ENCODE measurements at places on chromosomes 6 and 20.

- peak; percentile 22 for DNase-seq
Measured at GRCh38 chr6:21438986-21439352, 154.6 kb upstream of the SOX4 start.

DNA sequence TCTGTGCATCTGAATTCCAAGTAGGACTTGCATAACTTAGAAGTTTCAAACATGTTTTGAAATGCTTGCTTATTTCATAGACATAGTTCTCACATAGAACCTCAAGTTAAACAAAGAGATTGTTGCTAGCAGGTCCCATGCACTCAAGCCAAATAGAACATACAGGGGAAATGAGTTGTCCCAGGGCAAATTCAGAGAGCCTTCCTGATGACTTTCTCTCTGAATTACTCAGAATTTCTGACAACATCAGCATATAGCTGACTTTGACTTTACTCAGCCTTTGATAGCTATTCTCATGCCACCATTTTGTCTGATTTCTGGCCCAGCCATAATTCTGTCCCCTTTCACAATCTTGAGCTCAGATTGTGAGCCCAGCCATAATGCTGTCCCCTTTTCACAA lies 333.2 kb upstream of the PLCB4 start:
- DNase-seq: no peak

GRCh38 chr6:13742961-13743735 lies 31.5 kb upstream of the RANBP9 start:
- no peak for DNase-seq

- no peak for DNase-seq
Measured at GRCh38 chr6:1991332-1991878, 254.0 kb downstream of the GMDS start.

DNA sequence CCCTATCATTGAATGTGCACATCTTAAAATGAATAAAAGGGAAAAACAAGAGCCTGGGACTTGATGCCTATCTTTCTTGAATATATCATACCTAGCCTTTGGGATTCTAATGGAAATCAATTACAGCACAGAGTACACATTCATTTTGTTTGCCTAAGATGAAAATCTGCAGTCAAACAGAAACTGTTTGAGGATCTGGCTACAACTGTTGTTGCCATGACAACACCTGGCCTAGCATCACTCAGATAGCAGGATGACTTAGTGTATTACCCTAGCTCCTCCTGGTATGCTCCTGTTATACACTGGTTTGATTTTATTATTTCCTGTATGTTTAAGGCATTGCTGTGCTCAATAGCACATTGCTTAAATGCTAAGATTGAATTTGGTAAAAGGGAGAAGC lies 71.5 kb upstream of the LAMP5 start:
- no peak for DNase-seq

- no peak for DNase-seq
Measured at GRCh38 chr20:25071734-25072133, 10.2 kb downstream of the VSX1 start.

GRCh38 chr6:169086020-169086419 lies 167.6 kb downstream of the THBS2 start:
- no peak for DNase-seq

GRCh38 chr20:44196271-44196670 lies 9.3 kb upstream of the JPH2 start:
- no peak for DNase-seq

DNA sequence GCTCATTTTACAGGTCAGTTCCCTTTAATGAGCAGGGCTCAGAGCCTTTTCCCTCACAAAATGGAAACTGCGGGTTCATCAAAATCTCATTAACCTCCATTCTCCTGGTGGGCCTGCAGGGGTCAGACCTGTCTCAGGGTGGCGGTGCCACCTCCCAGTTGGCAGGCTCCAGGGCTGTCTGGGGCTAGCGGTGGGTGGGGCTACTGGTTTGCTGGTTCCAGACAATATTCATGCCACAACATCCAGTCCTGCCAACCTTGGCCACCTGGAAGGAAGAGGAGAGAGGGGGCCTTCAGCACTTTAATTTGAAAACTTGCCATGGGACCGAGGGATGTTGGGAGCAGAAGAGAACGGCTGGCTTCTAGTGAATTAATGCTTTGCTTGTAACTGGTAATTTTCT lies 41.9 kb upstream of the CTNNBL1 start:
- peak; percentile 68 for DNase-seq

- DNase-seq: no peak
Measured at GRCh38 chr6:113076816-113077215, 729.7 kb downstream of the RFPL4B start.

DNA sequence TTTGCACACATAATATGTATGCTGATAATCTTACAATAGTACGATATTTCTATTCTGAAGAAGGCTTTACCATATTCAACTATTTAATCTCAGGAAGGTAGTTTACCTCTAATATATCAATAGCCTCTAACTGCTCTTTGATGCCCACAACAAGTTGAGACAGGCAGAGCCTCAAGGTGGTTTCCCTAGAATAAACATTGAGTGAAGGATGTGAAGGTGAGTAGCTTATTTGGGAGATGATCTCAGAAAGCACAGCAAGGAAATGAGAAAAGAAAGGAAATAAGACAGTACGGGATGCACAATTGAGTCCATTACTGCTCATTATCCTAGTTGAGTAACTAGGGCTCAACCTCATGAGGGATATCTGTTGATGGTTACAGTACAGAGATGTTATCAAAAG lies 638.4 kb downstream of the MAFB start:
- DNase-seq: no peak

- no peak for DNase-seq
Measured at GRCh38 chr6:53643481-53643965, 22.0 kb downstream of the KLHL31 start.

GRCh38 chr6:25309886-25310285 lies 30.7 kb downstream of the CARMIL1 start:
- DNase-seq: no peak

DNA sequence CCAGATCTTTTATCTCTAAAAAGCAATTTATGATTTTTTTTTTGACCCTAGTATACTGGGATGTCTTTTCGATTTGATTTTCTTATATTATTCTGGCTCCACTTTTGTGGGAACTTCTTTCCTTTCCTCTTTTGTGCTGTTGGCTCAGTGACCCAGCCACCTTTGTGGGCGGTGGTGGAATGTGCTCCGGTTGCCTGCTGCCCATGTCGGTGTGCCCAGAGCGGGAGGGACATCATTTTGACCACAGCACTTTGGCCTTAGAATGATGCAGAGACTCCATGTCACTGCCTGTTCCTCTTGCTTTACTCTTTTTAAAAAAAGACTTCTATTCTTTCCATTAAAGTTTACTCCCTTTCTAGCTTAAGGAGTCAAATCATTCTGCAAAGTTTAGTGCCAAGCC lies 198.0 kb downstream of the FARS2 start:
- DNase-seq: no peak

DNA sequence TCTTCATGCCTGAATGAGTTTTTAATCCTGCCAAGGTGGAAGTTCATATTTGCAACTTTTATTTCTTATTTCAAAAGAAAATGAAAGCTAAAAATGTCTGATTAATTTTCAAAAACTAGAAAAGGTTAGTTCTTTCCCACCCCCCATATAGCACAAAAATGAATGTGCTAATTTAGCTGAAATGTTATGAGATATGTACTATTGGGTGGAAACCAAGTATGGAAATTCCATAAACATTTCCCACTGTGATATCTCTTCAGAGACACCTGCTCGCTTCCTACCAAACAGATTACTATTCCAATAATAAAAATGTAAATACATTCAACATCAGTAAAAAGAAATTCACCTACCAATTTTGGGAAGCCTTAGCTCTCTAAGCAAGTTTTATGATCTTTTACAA lies 678.6 kb upstream of the ID4 start:
- DNase-seq: no peak

DNA sequence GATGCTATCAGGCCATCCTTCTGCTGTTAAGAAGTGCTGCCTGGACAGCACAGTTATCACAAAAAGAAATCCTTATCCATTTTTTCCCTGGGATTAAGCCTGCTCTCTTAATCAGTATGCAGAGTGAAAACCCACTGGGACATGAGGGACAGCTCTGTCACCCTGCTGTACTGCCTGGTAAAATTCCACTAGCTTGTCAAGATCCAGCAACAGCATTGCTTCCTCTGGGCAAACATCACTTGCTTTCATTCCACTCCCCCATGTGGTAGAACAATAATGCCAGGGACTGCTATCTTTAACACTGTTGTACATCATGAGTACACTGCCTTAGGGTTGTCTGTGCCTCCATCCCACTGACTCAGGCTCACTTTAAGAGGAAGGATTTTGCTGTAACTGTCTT lies 331.3 kb downstream of the KIF16B start:
- DNase-seq: no peak

DNA sequence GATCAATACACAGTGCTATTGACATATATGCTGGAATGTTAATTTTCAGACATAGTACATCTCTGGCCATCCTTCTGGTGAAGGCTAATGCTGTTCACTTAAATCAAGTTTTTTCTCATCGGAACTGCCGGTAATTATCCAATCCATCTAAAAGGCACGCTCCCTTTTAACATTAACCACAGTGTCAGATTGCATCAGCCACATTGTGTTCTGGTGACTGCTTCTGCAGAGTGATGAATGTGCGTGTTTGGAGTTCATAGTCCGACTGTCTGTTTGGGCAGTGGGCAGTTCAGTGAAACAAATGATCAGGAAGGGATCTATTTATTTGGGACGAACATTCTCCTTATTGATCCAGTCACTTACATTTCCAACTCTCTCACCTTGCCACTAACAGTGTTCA lies 49.5 kb downstream of the SOBP start:
- no peak for DNase-seq

DNA sequence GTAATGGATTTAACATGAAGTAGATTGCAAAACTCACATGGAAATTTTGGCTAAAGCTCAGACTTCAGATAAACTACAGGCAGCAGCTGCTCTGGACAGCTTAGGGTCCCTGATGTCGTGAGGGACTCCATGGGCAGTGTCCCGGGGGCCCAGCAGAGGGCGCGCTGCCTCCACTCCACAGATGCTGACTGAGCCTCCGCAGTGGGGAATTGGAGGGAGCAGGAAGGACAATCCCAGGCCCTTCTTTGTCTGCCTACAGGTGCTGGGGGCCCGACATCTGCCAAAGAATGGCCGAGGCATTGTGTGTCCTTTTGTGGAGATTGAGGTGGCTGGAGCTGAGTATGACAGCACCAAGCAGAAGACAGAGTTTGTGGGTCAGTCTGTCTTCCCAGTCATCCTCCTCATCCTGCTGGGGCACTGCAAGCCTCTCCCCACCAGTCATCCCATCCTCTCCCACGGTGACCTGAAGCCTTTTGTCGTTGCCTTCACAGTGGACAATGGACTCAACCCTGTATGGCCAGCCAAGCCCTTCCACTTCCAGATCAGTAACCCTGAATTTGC lies 35.9 kb downstream of the PLCG1 start:
- DNase-seq: peak; percentile 74

DNA sequence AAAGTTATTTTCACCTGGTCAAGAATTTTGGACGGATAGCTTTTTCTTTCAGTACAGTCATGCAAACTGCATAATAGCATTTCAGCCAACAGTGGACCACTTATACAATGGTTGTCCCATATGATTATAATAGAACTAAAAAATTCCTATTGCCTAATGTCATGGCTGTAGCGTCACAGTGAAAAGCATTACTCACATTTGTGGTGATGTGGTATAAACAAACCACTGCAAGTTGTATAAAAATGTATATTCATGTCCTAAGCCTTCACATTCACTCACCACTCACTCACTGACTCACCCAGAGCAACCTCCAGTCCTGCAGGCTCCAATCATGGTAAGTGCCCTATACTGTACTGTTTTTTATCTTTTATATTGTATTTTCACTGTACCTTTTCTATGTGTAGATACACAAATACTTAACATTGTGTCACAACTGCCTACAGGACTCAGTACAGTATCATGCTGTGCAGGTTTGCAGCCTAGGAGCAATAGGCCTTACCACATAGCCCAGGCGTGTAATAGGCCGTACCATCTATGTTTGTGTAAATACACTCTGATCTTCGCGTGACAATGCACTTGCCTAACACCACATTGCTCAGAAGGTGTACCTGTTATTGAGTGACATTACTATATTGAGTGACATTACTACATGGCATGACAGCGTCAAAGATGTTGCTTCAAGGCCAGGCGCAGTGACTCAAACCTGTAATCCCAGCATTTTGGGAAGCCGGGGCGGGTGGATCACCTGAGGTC lies 17.9 kb downstream of the ABHD12 start:
- no peak for DNase-seq
